BE2C (cell line): ENCODE measurements at places on chromosomes 7 and 10.

DNA sequence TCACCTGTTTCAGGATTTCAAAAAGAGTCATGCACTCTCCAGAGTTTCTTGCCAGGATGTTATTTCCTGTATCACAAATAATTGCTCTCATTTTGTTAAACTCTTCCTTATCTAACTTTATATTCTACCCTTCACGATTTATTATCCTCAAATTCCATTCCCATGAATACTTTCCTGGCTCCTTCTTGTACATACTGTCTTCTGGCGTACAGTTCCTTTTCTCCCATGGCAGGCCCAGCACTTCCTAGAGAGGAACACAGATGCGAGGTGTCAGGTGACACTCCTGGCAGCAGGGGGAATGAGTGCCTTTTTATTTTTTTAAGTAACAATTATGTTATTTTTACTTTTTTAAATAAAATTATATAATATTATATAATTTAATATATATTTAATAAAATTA is 411.9 kb downstream of the TFEC start:
- DNase-seq: no peak

DNA sequence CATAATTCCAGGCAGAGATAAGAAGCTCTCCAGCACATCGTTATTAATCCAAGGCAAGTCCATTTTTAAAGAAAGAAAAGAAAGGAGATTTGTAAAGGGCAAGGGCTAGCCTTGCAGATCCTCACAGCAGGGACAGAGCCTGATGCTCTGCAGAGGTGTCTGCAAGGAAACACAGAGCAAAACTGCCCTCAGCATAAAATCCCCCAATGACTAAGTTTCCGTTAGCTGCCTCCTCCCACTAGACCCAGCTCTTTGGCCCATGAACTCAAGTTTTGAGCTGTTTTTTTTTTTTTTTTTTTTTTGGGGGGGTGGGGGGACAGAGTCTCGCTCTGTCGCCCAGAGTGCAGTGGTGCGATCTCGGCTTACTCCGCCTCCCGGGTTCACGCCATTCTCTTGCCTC is 300.7 kb downstream of the MTERF1 start:
- no peak for DNase-seq

DNA sequence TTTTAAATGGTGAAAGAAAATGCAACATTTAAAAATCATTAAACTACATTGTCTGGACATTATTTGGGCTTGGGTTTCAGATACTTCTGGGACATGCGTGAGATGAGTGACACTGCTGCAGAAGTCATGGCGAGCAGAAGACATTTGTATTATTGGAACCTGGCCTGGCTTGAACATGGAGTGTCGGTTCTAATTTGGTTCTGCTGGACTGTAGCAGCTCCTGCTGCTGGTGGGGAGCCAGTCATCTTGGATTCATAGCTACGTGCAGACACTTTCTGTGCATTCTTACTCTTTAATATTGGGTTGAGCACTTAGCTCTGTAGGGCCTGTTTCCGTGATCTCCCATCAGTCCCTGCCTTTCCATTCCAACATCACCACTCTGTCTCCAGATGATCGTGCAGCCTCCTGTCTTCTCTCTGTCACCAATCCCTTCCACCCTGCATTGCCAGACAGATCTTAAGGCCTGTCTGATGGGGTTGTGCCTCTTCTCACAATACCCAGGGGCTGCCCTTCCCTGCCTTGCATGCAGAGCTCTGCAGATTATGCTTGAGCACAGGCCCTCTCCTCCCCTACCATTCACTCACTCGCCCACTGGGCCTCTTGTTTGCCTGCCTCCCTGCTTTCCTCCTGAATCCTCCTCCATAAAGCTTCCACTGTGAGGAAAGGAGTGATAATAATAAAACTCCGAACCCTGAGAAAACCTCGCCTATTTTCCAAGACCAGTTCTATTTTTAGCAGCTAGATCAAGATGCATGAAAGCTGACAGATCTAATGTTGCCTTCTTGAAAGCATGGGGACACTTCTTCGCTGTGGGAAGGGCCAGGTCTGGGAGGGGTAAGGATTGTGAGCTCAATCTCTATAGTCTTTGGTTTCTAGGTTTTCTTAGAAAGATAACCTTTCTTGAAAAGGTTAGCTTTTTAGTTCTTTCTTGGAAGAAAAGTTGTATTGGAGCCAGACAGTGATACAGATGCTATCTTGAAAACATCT is 32.9 kb downstream of the CELF2 start:
- no peak for DNase-seq

GRCh38 chr7:122438492-122438891 is 133.9 kb upstream of the FEZF1 start:
- no peak for DNase-seq
